Posterior cingulate gyrus (tissue), 11 donors: ENCODE measurements at places on chromosomes 5 and 9.
A peak's percentile ranks its signal among the peaks of the same experiment; 100 is the strongest.

GRCh38 chr9:16268067-16268881, 602.2 kb downstream of the BNC2 start:
- no peak for DNase-seq

DNA sequence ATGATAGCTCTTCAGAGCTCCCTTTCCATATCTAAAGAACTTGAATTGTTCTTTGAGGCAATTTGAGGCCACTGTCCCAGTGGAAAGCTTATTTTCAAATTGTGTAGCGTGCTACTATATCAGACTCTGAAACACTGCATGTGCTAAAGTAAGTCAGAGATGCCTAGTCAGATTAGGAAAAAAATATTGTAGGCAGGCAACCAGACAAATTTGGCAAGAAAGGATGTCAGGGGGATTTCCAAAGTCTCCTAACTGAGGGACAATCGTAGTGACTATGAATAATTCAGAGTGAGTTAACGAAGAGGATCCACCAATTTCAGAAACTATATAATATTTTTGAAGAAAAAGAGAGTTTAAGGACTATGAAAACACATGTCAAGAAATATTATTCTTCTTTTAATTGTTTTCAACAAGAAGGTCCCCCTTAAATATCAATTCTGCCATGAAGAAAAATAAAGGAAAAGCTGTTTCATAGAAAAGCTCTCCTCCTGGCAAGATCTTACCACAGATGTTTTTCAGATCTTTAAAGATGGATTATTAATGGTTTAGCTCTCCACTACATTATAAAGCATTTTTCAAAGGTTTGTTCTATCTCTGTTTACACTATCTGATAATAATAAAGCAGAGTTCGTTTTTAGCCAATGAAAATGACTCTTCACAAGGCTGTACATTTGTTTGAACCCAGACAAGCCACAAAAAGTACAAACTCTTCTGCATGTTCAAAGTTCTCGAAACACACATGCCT, 273.5 kb upstream of the PTGER4 start:
- no peak for DNase-seq

- DNase-seq: no peak
These were observed 153.7 kb upstream of the EGFLAM start for GRCh38 chr5:38104497-38105230.

DNA sequence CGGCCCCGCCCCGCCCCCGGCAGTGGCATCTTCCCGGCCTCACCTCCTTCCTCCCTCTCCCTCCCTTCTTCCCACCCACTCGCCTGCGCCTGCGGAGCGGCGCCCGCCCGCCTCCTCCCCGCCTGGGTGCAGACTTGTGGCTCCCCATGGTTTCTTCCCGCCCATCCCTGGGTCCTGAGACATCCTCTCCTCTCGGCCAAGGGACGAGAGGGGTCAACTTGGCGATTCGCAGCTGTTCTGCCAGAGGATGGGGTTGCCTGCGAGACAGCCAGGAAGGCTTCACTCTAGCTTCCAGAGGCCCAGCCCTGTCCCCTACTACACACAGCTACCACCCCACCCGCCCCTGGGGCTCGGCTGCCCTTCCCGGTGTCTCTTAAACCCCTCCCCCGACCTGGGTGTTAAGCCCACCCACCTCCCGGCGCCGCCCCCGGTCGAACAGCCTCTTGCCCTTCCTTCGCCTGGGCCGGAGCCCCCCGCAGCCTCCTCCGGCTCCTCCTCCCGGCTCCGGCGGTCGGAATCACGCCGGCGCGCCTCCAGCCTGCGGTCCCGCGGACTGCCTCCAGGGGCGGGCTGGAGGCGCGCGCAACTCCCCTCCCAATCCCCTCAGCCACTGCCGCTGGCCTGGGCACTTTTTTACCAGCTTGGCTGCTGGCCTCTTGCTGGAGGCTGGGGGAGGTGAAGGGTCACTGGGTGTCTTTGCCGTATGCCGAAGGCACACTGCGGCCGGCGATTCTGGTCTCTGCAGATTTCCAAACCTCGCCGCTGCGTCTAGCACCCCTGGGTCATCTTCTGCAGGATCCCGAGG, 1.9 kb downstream of the JADE2 start:
- peak; percentile 69 for DNase-seq

GRCh38 chr5:180390441-180391190, 37.5 kb upstream of the GFPT2 start:
- DNase-seq: no peak

GRCh38 chr5:146390469-146390868, 51.8 kb downstream of the POU4F3 start:
- no peak for DNase-seq

GRCh38 chr5:98773464-98774191, at the start of gene RGMB:
Gene RGMB (plus strand): TSS chr5:98773663. CDS start chr5:98774071, 408 bp downstream.
- DNase-seq: peak; percentile 98

DNA sequence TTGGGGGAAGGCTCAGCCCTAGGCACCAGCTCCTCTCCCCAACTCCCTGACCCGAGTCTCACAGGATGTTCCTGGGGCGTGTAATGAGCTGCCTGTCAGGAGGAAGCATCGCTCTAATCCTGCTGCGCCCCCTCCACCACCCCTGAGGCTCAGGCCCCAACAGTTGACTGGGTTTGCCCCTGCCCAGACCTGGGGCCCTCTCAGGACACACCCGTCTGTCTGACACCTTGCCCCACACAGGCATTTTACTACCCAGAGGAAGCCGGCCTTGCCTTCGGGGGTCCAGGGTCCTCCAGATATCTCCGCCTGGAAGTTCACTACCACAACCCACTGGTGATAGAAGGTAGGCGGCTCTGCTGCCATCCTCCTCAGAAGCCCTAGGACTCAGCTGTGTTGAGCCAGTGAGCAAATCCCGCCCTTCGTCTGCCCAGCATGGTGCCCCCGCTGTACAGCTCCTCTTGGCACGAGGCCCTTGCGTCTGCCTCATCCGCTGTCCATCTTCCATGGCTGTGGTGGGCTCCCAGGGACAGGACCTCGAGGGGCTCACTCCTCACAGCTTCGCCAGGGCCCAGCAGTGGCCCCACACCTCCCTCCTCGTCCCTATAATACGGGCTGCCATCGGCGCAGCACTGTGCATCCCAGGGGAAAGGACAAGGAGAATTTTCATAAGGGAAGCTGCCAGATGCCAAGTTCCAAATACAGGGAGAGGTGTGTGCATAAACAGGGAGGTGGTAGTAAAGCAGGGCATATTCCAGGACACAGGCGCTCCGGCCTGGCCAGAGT, 8.0 kb downstream of the DBH start:
- DNase-seq: no peak

DNA sequence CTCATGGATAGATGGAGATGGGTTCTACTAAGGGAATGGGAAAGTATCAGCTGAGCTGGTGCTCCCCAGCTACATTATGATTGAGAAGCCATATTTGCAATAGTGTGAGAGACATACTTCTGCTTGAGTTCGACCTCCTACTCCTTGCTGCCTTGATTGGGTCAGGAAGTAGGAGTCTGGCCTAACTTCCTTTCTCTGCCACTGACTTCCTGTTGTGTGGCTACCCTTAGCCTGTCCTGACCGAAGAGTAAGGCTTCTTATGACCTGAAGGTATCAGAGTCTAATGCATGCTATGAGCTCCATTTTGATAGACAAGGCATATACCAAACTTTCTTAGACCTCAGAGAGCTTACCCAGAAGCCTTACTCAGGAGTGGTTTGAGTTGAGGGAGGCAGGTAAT, 53.9 kb downstream of the OSTF1 start:
- DNase-seq: no peak

DNA sequence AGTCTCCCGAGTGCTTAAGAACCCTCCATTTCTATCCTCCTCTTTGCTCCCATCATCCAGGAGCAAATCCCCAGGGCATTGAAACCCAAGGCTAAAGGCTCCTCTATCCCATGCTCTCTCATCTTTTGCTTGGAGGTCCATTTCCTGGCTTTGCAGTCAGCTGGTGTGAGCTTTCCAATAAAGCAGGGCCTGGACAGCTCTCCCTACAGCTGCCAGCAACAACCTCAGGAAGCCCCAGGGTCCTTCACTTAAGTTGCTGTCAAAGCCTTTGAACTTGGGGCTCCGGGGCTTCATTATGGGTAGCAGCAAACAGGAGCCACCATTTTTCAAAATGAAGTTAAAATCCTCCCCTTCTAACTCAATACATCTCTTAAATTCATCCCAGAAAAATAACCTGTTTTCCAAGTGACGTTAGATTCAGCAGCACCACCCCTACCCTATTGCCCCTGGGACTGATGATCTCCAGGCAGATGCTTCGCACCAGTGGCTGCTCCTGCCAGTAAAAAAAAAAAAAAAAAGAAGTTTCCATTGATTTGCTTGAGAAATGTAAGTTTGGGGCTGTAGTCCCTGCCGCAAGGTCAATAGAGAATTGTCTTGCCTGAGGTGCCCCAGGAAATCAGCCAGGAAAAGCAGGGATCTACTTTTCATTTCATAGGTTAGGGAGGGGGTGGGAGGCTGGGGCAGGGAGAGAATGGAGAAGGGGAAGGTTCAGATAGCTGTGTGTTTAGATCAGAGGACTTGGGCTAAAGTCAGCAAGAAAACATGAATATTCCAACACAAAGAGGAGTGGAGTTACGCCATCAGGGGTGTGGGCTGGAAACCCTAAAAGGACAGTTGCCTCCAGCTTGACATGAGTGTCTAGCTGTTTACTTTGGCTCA, 83.8 kb upstream of the IL6ST start:
- DNase-seq: no peak

DNA sequence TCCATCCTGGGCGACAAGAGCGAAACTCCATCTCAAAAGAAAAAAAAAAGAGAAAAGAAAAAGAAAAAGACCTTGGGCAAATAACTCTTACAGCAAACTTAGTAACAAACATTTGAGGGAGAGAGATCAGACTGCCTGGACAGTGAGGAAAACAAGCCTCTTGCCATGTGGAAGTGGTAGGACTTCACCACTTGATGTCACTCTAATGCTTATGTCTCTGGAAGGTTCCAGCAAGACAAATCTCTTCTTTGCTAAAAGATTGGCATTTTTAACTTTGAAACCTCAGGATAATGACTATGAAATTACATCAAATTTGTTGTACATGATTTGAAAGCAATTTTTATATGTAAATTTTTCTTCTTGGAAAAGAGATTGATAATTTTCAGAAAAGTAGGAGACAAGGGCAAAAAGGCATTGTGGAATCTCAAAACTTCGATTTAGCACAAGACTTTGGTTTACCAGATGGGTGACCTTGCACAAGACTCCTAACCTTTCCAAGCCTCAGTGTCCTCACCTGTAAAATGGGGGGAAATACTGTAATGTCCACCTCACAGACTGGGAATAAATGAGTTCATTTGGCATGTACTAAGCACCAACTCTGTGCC, 5.4 kb downstream of the ACTL7B start:
- DNase-seq: no peak

DNA sequence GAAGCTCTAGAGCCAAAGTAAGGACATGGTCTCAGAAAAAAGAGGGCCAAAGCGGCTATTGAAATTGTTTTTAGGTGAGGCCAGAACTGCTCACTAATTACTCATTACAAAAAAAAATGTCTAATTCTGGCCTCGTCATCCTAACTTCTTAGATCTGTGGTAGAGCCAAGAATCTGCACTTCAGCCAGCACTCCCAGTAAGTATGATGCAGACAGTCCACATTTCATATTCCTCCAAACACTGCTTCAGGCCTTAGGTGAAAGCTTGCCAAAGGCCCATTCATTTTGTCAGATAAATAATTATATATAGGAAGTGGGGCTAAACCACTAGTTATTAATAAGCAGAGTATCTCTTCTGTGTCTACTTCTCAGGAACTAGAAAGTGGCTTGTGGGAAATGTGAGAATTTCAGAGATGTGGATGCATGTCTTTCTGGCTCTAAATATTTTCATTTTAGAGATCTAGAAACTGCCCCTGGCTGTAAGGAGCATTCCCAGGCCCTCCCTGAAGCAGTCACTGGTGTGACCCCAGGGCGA, 554.0 kb downstream of the TLE4 start:
- no peak for DNase-seq

DNA sequence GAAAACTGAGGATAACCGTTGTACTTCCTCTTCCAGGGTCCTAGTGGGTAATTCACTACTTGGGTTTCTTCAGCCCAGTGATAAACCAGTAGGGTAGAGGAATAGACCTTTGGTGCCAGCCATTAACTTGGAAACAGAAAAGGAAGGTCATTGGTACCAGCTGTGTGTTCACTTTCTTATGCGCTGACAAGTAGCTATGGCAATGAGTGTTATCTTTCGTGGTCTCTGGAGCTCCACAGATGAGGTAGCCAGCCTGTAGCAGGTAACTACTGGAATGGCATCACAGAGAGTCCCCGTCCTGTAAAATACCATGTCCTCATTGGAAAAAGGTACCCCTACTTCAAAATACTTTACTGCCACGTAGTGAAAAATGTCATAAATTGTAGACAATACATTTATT, 2.3 kb downstream of the UHRF2 start:
- no peak for DNase-seq

DNA sequence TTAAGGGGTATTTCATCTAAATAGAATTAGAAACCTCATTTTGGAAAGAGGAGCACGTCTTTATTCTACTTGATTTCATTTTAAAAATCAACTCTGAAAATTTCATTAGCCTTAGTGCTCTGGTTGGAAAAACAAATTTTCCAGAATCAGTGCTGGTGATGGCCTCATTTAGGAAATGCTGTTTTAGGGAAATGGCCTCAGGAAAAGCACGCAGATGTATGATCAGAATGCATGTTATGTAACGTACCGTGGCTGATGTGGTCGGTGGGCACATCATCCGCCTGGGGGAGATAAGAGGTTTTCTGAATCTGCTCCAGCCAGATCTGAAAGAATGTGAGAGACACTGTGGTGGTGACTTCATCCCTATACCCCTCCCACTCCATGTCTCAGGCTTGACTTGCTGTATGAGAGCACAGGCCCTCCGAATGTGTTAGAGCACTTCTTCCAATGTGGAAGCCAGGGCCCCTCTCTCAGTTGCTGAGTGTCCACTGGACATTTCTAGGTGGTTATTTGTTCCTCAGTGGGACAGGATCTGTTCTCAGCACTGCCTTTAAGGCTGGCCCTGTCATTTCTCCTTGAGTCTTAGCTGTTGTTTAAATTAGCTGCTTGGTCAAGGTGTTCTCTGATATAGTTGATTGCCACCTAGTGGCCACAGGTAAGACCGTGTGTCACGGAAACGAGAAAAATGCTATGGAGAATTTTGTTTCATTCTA, 96.5 kb downstream of the ARHGAP26 start:
- no peak for DNase-seq

DNA sequence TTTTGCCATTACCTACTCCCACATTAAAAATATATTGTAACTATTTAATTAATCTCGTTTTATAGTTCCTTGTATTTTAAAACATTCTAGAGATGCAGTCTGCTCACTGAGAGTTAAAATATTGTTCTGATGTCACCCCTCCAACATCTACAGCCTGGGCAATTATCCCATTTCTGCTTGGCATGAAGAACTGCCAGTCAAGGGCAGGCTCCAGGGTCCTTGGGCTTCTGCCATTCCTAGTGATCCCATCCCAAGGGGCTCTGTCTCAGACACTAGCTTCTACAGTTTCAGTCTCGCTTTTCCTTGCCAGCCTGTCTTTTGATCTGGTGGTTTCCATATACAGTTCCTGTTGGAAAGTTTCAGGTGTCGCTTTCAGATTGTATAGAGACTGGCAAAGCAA, 287.2 kb downstream of the TMEM232 start:
- no peak for DNase-seq

DNA sequence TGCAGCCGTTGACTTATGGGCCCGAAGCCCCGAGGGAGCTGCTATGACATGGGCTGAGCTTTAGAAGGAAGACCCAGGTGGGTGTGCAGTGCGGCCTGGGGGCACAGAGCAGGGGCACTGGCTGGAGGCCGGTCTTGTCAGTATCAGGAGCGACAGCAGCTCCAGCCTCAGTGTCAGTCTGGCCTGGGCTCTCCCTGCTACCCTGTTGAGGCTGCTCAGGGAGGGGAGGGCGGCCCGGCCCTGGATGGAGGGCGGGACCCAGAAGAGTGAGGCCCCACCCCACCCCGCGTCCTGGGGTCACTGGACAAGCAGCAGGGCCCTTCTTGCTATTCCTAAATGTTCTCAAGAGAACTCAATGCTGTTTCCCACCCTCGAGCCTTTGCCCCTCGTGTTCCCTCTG, 18.0 kb downstream of the GFI1B start:
- peak; percentile 73 for DNase-seq
